ENCODE measurements at places on chromosomes 7 and 10.

DNA sequence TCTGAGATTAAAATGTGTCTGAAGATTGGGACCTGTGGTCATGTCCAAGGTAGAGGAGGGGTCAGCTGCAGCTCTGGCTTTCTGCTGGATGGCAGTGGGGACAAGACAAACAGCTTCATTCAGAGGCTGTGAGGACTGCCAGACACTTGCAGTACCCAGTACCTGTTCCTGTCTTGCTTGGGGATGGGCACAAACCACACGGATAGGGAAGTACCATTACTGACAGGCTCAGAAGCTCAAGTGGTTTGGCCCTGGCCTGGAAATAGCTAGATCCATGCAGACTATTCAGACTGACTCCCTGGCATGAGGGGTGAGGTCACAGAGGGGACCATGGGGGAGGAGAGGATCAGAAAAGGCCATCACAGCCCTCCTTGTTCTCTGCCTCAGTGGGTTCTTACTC lies 56.0 kb upstream of the COMTD1 start:
- no peak for DNase-seq

- no peak for DNase-seq
Measured at GRCh38 chr7:110786328-110786965, 304.5 kb upstream of the LRRN3 start.

DNA sequence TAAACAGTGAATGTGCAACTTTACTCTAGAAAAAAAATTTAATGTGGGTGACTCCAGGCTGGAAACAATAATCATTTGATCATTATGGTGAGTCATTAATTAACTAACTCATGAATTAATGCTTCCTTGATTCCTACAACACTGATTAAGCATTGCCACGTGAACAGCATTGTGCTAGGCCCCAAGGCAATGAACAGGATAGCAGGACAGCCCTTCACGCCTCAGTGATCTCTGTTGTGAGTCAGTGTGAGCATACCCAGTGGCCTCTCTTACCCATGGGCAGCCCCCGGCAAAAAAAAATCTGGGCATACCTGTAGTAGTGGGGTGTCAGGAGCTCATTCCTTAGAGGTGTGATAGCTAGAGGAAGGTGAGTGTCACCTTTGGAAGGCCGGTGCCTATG lies 76.0 kb downstream of the DENND2A start:
- no peak for DNase-seq

DNA sequence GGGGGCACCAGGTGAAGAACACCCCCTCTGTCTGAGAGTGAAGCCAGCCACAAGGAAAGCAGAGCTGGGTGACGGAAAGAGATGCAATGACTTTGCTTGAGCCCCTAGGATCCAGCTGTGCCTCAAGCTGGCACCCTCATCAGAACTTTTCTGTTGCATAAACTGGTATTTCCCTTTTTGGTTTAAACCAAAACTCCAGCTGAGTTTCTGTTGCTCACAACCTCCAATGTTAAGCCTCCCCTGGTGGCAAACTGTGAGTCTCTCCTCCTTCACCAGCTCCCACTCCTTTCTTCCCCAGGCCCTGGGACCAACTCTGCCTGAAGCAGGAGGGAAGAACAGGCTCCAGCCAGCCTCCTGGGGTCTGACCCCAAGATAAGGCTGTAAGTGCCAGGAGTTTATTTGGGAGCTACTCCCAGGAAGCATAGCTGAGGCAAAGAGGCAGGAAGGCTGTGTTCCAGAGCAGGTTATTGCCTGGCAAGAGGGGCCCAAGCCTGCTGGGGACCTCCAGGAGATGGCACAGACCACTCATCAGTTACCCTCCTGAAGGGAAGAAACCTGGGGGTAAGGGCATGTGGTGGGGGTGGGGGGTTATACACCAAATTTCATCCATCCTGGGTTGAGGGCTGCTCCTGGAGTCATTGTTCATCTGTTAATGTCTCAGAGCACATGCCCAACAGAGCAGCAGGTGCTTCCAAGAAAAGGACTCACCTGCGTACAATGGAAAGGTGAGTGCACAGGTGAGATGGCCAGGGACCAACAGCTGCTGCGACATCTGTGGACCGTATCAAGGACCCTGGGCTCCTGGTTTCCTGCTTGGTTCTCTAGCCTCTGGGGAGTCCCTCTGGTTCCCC lies 73.3 kb upstream of the NANOS1 start:
- DNase-seq: no peak
